Gastrocnemius medialis (tissue), 4 donors: ENCODE measurements at places on chromosomes 13 and 19. TPM values are rescaled to one million over a fixed set of nuclear protein-coding genes. Genes with fewer than 3 reads are reported as not detected.
A peak's percentile ranks its signal among the peaks of the same experiment; 100 is the strongest.

GRCh38 chr13:23289917-23290357 is 109.2 kb downstream of the SGCG start:
- no peak overlapping the region for H3K4me3 ChIP-seq
- DNase-seq = no peak
- H3K27ac ChIP-seq = no peak overlapping the region
- H3K4me1 ChIP-seq = peaks cover 22% of the 10 kb centered on the region
- no peaks in the 10 kb centered on the region for H3K36me3 ChIP-seq

GRCh38 chr13:25683056-25683455 is 311.3 kb downstream of the ATP8A2 start:
- H3K27ac ChIP-seq = no peak overlapping the region
- H3K4me3 ChIP-seq = no peak overlapping the region
- DNase-seq = no peak
- H3K36me3 ChIP-seq = no peaks in the 10 kb centered on the region

PRR22 gene
- not detected for total RNA-seq

ZNF888 gene
- 0.24 TPM for total RNA-seq

DNA sequence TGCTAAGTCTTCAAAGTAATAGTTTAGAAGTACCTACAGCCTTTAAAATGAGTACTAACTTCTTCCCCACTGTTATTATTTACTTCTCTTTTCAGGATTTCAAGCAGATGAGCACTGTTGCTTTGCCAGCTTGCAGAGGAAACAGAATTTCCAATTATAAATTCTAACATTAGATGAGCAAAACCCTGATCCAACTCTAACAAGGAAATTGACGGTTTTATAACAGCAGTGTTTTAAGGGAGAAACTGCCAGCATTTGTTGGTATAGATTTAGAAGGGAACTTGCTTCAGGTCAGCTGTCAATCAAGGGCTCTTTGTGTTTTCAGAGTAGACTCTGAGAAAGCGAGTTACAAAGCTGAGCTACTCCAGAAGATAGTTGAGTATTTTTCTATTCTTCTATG is 120.5 kb downstream of the RAP2A start:
- H3K27me3 ChIP-seq = no peaks in the 10 kb centered on the region
- no peaks in the 10 kb centered on the region for H3K4me1 ChIP-seq

SIX5 gene
- 8.9 TPM for total RNA-seq

DNA sequence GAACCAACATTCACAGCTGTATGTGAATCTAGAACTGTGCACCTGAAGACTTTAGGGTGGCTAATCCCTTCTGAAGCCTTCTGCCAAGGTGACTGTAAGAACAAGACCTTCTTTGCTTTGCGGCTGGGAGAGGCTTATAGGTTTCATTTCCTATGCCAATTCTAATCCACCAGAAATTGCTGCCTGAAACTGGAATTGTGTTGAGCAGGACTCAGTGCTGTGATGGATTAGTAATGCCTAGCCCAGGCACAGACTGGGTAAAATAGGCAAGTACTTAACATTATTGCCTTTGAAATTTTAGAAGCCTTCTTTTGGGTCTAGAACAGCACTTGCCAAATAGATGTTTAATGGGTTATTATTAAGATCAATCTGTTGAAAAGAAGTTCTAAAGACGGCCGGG is 11.5 kb downstream of the SLC25A23 start:
- no peaks in the 10 kb centered on the region for H3K4me1 ChIP-seq
- no peak for DNase-seq
- no peak overlapping the region for H3K4me3 ChIP-seq
- H3K27me3 ChIP-seq = no peaks in the 10 kb centered on the region
- no peak overlapping the region for H3K27ac ChIP-seq

DNA sequence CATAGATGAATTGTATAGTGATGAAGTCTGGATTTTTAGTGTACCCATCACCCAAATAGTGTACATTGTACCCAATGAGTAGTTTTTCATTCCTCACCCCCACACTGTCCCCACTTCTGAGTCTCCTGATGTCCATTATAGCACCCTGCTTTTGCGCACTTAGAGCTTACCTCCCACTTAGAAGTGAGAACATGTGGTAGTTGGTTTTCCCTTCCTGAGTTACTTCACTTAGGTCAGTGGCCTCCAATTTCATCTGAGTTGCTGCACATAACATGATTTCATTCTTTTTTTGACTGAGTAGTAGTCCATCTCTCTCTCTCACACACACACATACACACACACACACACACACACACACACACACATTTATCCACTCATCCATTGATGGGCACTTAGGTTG is 43.2 kb upstream of the ALOX5AP start:
- H3K36me3 ChIP-seq = no peaks in the 10 kb centered on the region
- H3K4me3 ChIP-seq = no peak overlapping the region
- DNase-seq = no peak
- H3K27me3 ChIP-seq = no peaks in the 10 kb centered on the region
- peaks cover 4% of the 10 kb centered on the region for H3K4me1 ChIP-seq
- H3K27ac ChIP-seq = no peak overlapping the region

- no peak for DNase-seq
- H3K36me3 ChIP-seq = no peaks in the 10 kb centered on the region
- peaks cover 7% of the 10 kb centered on the region for H3K4me1 ChIP-seq
- no peak overlapping the region for H3K27ac ChIP-seq
- peaks cover 66% of the 10 kb centered on the region for H3K27me3 ChIP-seq
These were observed 75.9 kb downstream of the ZIC5 start for GRCh38 chr13:99895444-99896368.

GRCh38 chr19:56114051-56114777 is 6.9 kb downstream of the ZNF787 start:
- DNase-seq = no peak
- peaks cover 73% of the 10 kb centered on the region for H3K4me1 ChIP-seq
- H3K27ac ChIP-seq = peak overlapping the region; percentile 30
- H3K4me3 ChIP-seq = no peak overlapping the region
- no peaks in the 10 kb centered on the region for H3K36me3 ChIP-seq
- no peaks in the 10 kb centered on the region for H3K27me3 ChIP-seq

DNA sequence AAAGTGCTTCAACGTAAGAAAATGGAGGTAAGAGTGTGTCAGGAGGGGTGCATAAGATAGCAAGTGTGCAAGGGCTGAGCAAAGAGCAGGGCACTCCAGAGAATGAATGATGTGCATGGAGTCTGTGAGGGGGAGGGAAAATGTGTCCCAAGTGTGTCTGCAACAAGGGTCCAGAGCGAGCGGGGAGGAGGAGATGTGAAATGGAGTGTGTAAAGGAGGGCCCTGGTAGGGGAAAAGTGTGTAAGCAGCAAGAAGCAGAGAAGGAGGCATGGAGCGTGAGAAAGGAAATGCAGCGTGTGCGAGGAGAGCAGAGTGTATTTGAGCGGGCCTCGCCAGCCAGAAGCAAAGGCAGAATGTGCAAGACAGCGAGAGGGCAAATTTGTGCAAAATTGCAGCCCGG is 11.8 kb downstream of the C19orf81 start:
- DNase-seq = no peak
- no peak overlapping the region for H3K4me3 ChIP-seq
- no peak overlapping the region for H3K27ac ChIP-seq
- H3K4me1 ChIP-seq = no peaks in the 10 kb centered on the region
- no peaks in the 10 kb centered on the region for H3K36me3 ChIP-seq

- H3K36me3 ChIP-seq = no peaks in the 10 kb centered on the region
- no peaks in the 10 kb centered on the region for H3K27me3 ChIP-seq
- H3K4me3 ChIP-seq = no peak overlapping the region
- no peak overlapping the region for H3K27ac ChIP-seq
- no peaks in the 10 kb centered on the region for H3K4me1 ChIP-seq
These were observed 383.0 kb downstream of the SLITRK1 start for GRCh38 chr13:83499286-83499685.

DNA sequence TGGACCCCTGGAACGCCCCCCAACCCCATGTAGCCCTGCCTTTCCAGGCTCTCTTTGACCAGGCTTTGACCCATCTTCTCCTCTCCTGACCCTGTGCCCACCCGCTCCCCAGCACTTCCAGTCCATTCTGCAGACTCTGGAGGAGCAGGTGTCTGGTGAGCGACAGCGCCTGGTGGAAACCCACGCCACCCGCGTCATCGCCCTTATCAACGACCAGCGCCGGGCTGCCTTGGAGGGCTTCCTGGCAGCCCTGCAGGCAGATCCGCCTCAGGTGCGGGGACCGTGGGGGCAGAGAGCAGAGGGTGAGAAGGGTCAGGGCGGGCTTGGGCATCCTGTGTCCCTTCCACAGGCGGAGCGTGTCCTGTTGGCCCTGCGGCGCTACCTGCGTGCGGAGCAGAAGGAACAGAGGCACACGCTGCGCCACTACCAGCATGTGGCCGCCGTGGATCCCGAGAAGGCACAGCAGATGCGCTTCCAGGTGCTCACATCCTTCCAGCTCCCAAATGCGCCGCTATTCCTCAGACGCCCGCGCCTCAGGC is 6.1 kb downstream of the APLP1 start:
- no peak overlapping the region for H3K27ac ChIP-seq
- no peak for DNase-seq
- H3K4me1 ChIP-seq = peaks cover 6% of the 10 kb centered on the region
- no peaks in the 10 kb centered on the region for H3K36me3 ChIP-seq

- H3K4me3 ChIP-seq = no peak overlapping the region
- H3K4me1 ChIP-seq = no peaks in the 10 kb centered on the region
- DNase-seq = no peak
- H3K27me3 ChIP-seq = no peaks in the 10 kb centered on the region
- no peak overlapping the region for H3K27ac ChIP-seq
These were observed 48.2 kb downstream of the DPY19L3 start for GRCh38 chr19:32453736-32454135.

GRCh38 chr19:3270902-3271301 is 46.4 kb downstream of the CELF5 start:
- no peaks in the 10 kb centered on the region for H3K36me3 ChIP-seq
- H3K4me1 ChIP-seq = no peaks in the 10 kb centered on the region
- peaks cover 69% of the 10 kb centered on the region for H3K27me3 ChIP-seq
- no peak overlapping the region for H3K4me3 ChIP-seq
- H3K27ac ChIP-seq = no peak overlapping the region
- no peak for DNase-seq

- H3K27me3 ChIP-seq = no peaks in the 10 kb centered on the region
- DNase-seq = no peak
- no peaks in the 10 kb centered on the region for H3K36me3 ChIP-seq
These were observed 1099.1 kb upstream of the ATXN8OS start for GRCh38 chr13:69008499-69008898.

DNA sequence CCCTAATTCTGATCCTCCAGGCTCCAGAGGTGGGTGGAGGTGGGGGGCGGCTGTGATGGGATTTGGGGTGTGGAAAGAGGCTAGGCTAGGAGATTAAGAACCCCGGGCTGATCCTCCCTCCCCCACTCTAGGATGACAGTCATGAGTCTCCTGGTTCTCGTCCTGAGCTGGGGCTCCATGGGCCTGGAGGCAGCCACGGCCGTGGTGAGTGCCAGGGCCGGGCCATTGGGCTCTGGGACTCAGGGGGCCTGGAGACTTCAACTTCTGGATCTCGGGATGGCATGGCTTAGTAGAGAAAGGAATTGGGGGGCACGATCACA is 13.9 kb downstream of the TTYH1 start:
- H3K27me3 ChIP-seq = peaks cover 37% of the 10 kb centered on the region
- no peak overlapping the region for H3K4me3 ChIP-seq
- no peak for DNase-seq
- H3K27ac ChIP-seq = no peak overlapping the region
- no peaks in the 10 kb centered on the region for H3K36me3 ChIP-seq

ZNF540 gene
- total RNA-seq = 1.4 TPM

DNA sequence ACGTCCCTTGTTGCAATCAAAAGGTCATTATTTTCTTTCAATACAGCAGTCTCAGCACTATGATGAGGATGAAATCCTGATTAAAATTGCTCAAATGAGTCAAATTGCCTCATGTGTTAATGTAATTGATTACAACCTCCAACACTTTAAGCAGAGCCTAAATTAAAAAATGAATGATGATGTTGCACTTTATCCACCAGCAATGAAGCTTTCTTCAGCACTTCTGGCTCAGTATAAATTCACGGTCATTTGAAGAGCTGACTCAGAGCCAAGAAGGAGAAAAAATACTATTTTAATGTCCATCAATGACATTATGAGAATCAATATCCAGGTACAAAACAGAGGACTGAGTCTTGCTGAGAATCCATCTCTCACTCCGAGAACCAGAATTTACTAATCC is 792.6 kb upstream of the ATXN8OS start:
- no peak for DNase-seq
- H3K4me1 ChIP-seq = no peaks in the 10 kb centered on the region
- no peak overlapping the region for H3K4me3 ChIP-seq
- H3K27ac ChIP-seq = no peak overlapping the region
- no peaks in the 10 kb centered on the region for H3K36me3 ChIP-seq

SIGLECL1 gene
- total RNA-seq = not detected

GRCh38 chr13:95192998-95193397 is 108.3 kb downstream of the ABCC4 start:
- no peaks in the 10 kb centered on the region for H3K27me3 ChIP-seq
- DNase-seq = no peak

GRCh38 chr19:4576016-4576933 is 16.8 kb upstream of the SEMA6B start:
- H3K27me3 ChIP-seq = peaks cover 20% of the 10 kb centered on the region
- no peaks in the 10 kb centered on the region for H3K36me3 ChIP-seq
- H3K4me1 ChIP-seq = no peaks in the 10 kb centered on the region

- no peaks in the 10 kb centered on the region for H3K27me3 ChIP-seq
- no peak for DNase-seq
- H3K36me3 ChIP-seq = no peaks in the 10 kb centered on the region
- no peak overlapping the region for H3K4me3 ChIP-seq
- no peak overlapping the region for H3K27ac ChIP-seq
- H3K4me1 ChIP-seq = no peaks in the 10 kb centered on the region
These were observed 289.9 kb downstream of the DIAPH3 start for GRCh38 chr13:59873856-59874255.

KLK14 gene
- not detected for total RNA-seq

ACTMAP gene
- total RNA-seq = 4.6 TPM

C5AR1 gene
- 0.27 TPM for total RNA-seq

ZDHHC20 gene
- total RNA-seq = 26.6 TPM

GRCh38 chr19:5911366-5911765 is 2.7 kb upstream of the CAPS start:
- no peaks in the 10 kb centered on the region for H3K27me3 ChIP-seq
- H3K27ac ChIP-seq = no peak overlapping the region
- no peak overlapping the region for H3K4me3 ChIP-seq
- peaks cover 21% of the 10 kb centered on the region for H3K36me3 ChIP-seq

DNA sequence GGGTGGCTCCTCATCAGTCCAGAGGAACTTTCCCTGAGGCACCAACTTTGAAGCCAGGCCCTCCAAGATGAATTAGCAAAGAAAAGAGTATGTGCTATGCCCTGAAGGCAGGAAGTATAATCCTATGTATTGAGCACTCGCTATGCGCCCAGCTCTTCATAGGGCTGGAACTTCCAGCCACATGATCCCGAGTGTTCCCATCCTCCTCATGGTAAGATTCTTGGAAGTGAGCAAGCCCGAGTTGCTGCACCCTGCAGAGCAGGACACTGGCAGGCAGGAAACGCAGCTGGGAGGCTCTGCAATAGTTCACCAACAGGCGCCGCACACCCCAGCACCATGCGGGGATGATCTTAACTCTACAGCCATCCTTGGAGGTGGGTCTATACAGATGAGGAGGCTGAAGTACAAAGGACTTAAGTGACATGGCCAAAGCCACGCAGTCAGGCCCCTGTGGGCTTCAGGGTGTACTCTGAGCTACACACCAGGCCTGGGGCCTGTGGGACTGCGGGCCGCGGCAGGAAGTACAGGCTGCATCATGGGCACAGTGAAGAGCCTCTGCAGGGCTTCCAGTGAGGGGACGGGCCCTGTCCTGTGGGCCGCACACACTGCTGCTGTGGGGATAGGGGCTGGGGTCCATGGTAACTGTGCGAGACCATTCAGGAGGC is 25.1 kb downstream of the C19orf47 start:
- no peaks in the 10 kb centered on the region for H3K27me3 ChIP-seq
- H3K36me3 ChIP-seq = peaks cover 3% of the 10 kb centered on the region
- H3K27ac ChIP-seq = no peak overlapping the region

- H3K27me3 ChIP-seq = no peaks in the 10 kb centered on the region
- DNase-seq = no peak
- peak overlapping the region; percentile 87 for H3K4me3 ChIP-seq
These were observed 889 bp downstream of the GTF2F2 start for GRCh38 chr13:45120967-45121831.
